Muscle of back (tissue), 13 donors: ENCODE measurements at places on chromosomes 2 and 18. TPM values are rescaled to one million over a fixed set of nuclear protein-coding genes. Genes with fewer than 3 reads are reported as not detected.

Gene CSRNP3
- 6.3 TPM for polyA plus RNA-seq

Gene TMEM17
- 1.6 TPM for polyA plus RNA-seq

Gene SCYGR4
- polyA plus RNA-seq: not detected

Gene KLHL30
- polyA plus RNA-seq: 19.8 TPM

Gene ASXL3
- polyA plus RNA-seq: 6.4 TPM

Gene ALPG
- not detected for polyA plus RNA-seq

Gene PLEK
- polyA plus RNA-seq: 6.0 TPM

Gene NEU2
- polyA plus RNA-seq: not detected

Gene FTCDNL1
- polyA plus RNA-seq: 2.9 TPM

Gene REG3G
- polyA plus RNA-seq: not detected

Gene SERPINB4
- not detected for polyA plus RNA-seq

Gene TGFA
- polyA plus RNA-seq: 0.95 TPM

Gene DES
- polyA plus RNA-seq: 3,658 TPM

Gene C1QL2
- not detected for polyA plus RNA-seq

Gene MSTN
- polyA plus RNA-seq: 40.8 TPM

Gene C18orf54
- polyA plus RNA-seq: 7.5 TPM

Gene TRIM43
- polyA plus RNA-seq: not detected

Gene SLC9A4
- not detected for polyA plus RNA-seq

Gene GPR39
- polyA plus RNA-seq: 0.14 TPM

Gene DLGAP1
- 2.4 TPM for polyA plus RNA-seq

Gene CCDC88A
- 66.8 TPM for polyA plus RNA-seq

Gene UCN
- 0.44 TPM for polyA plus RNA-seq

Gene FOSL2
- 30.0 TPM for polyA plus RNA-seq

Gene QPCT
- 8.6 TPM for polyA plus RNA-seq

Gene DBI
- 235 TPM for polyA plus RNA-seq

Gene DOK6
- polyA plus RNA-seq: 3.9 TPM

Gene ZCCHC2
- polyA plus RNA-seq: 9.2 TPM

Gene ANKRD23
- 15.0 TPM for polyA plus RNA-seq

Gene SIX2
- polyA plus RNA-seq: 13.0 TPM

Gene FOXD4L1
- 1.6 TPM for polyA plus RNA-seq

Gene SULT1C2
- polyA plus RNA-seq: 0.11 TPM

Gene B3GNT2
- polyA plus RNA-seq: 8.2 TPM

Gene SGPP2
- 1.4 TPM for polyA plus RNA-seq

Gene DNAJC5G
- not detected for polyA plus RNA-seq

Gene GCA
- 11.4 TPM for polyA plus RNA-seq

Gene SH2D6
- 0.82 TPM for polyA plus RNA-seq

Gene IL18RAP
- 0.26 TPM for polyA plus RNA-seq

Gene EVX2
- polyA plus RNA-seq: not detected

Gene REEP1
- polyA plus RNA-seq: 38.8 TPM

Gene RGPD3
- polyA plus RNA-seq: 0.20 TPM

Gene ALKAL2
- polyA plus RNA-seq: 3.0 TPM

Gene CIDEA
- not detected for polyA plus RNA-seq
